ENCODE measurements at places on chromosomes 7 and 10. TPM values are rescaled to one million over a fixed set of nuclear protein-coding genes. Genes with fewer than 3 reads are reported as not detected.

GRCh38 chr7:81618396-81619014 lies 151.3 kb downstream of the HGF start:
- no peak for DNase-seq

- no peak for DNase-seq
Observed at GRCh38 chr7:93453262-93453661, 121.3 kb downstream of the CALCR start.

- DNase-seq, result no peak
Observed at GRCh38 chr7:99943641-99944496, 14.4 kb upstream of the GJC3 start.

Gene SUFU
- 4.2 TPM for total RNA-seq

- no peak for DNase-seq
Observed at GRCh38 chr10:86871563-86872183, 85.7 kb downstream of the MMRN2 start.
